ENCODE measurements at places on chromosomes 1 and 21.

DNA sequence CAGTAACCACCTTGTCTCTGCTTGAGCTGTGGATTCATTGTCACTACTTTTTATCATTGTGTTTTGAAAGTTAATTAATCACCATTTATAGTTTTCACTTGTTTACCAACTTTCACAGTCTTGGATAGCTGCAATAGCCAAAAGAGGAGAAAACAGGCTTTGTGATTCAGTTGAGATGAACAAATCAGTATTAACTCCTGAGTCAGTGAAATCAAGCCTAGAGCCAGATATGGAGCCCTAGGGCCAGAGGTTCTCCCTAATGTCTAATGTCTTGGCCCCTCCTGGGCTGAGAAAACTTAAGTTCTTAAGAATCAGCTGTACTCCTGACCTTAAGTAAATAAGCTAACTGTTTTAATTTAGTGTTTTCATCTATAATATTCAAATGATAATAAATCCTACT is 228.8 kb downstream of the DNM3 start:
- no peak for DNase-seq

GRCh38 chr1:147892216-147892615 is 10.4 kb upstream of the GJA8 start:
- no peak for DNase-seq

- no peak for DNase-seq
Observed at GRCh38 chr21:27480841-27481261, 514.0 kb upstream of the ADAMTS5 start.

GRCh38 chr1:113118266-113118665 is 45.3 kb downstream of the LRIG2 start:
- DNase-seq, result no peak

- DNase-seq, result no peak
Observed at GRCh38 chr1:44566281-44567046, 107.8 kb downstream of the TMEM53 start.

DNA sequence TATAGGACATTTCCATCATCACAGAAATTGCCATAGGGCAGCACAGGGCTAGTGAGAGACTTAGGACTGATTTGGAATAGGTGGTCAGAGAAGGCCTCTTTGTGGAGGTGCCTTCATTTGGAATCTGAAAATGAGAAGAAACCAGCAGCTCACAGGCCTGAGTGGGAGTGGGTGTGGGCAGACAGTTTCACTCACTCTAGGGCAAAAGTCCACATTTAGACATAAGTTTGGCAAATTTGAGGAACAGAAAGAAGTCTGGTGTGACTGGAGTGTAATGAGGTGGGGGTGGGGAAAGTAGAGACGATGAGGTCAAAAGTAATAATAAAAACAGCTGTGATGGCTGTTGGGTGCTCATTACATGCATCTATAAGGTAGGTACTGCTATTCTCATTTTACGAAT is 22.4 kb upstream of the BCAR3 start:
- no peak for DNase-seq

DNA sequence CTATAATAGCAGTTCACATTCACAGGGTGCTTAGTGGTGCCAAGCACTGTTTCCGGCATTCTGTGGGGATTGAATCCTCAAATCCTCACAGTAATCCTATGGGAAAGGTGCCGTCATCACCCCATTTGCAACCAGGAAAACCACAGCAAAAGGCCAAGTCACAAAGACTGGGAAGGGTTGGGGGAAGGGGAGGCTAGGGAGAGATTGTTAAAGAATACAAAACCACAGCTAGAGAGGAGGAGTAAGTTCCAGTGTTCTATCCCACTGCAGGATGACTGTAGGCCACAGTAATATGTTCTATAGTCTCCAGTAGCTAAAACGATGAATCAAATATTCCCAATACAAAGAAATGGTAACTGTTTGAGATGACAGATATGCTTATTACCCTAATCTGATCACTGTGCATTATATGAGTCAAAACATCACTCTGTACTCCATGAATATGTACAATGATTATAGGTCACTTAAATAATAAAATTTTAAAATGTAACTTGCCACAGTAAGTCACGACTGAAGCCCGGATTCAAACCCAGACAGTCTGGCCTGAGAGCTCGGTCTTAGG is 256.8 kb downstream of the TOMM20 start:
- DNase-seq, result no peak

DNA sequence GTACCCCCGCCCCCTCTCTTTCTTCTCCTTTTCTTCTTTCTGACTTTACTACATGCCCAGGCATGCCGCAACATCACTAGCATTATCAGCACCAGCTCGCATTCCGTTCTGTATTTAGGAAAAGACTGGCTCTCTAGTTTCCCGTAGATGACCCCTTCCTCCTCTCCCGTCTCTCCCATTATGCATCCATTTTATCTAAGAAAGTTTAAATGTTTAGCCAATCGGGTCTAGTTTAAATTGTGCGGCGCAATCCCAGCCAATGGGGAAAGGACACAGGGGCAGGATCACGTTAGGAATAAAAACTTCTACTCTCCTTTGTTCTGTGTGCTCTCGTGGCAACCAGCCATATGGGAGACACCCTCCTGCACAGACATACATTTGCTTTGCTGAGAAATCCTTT is 2.3 kb upstream of the KRTAP10-7 start:
- no peak for DNase-seq

DNA sequence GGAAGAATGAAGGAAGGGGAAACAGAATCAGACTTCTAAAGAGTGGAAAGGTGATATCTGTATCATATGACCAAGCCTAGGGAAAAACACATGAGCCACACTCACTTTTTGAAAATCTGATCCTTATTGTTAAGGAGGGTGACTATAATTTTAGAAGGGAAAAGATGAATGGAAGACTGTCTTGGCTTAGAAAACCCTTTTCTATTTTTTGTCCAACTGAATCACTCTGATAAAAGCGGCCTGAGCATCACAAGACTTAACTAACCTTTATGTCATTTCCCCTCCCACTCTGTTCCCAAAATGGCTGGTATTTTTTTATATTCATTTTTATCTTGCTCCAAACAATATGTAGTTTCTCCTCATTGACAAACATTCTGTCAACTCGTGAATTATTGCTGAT is 169.8 kb downstream of the C1orf21 start:
- no peak for DNase-seq

DNA sequence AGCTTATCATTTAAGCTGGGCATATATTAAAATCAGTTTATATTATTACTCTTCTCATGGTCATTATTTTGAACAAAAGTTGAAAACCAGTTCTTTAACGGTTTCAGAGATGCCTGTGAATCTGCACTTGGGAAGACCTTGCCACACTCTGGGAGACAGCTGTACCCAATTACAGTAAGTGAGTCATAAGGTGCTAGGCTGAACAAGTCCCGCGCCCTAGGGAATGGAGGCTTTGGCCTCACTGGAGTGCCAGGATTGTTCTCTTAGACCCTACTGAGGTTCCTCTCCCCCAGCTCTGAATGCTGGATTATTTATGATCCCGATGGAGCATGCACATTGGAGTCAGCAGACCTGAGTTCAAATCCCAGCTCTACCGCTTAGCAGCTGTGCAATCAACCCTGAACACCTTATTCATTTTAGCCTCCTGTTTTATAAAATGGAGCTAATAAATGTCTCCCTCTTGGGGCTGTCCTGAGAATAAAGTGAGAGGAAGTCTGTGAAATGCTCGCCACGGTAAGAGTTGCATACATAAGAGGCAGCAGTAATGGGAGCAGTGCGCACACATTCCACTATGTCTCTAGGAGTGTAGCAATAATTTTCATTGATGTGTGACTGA is 266.2 kb downstream of the FOXD2 start:
- no peak for DNase-seq

DNA sequence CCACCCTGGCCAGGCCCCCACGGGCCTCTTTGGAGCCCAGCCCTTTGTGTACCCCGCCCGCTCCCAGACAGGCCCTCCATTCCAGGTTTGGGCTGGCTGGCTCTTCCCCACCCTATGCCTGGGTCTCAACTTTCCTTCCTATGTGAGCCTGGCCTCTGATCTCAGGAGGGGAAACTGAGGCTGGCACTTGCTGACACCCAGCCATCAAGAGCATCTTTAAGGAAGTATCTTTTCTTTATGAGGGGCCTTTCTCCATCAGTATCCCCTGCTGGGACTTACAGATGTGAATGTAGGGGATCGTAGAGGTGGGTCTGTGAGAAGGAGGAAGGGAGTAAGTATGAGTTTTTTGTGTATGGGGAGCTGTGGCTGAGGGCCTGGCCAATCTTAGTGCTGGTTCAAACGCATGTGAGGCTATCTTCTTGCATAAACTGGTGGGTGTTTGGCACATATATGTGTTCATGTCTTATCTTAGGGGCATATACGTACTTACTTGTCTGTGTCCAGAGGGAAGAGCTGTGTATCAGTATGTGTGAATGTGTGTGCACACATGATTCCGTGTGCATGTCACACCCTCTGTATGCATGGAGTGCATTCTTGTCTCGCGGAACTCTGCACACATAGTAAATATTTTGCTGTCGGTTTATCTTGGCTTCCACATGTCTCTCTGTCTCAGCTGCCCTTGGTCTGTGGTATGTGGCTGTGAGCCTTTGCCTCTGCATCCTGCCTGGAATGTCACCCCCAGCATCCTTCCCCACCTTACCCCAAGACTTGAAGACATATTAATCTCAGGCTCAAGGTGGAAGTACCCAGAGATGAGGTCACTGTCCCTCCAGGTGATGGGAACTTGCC is 5.4 kb downstream of the NECTIN4 start:
- no peak for DNase-seq

- DNase-seq, result no peak
Observed at GRCh38 chr1:76428028-76428427, 353.5 kb downstream of the ST6GALNAC3 start.

DNA sequence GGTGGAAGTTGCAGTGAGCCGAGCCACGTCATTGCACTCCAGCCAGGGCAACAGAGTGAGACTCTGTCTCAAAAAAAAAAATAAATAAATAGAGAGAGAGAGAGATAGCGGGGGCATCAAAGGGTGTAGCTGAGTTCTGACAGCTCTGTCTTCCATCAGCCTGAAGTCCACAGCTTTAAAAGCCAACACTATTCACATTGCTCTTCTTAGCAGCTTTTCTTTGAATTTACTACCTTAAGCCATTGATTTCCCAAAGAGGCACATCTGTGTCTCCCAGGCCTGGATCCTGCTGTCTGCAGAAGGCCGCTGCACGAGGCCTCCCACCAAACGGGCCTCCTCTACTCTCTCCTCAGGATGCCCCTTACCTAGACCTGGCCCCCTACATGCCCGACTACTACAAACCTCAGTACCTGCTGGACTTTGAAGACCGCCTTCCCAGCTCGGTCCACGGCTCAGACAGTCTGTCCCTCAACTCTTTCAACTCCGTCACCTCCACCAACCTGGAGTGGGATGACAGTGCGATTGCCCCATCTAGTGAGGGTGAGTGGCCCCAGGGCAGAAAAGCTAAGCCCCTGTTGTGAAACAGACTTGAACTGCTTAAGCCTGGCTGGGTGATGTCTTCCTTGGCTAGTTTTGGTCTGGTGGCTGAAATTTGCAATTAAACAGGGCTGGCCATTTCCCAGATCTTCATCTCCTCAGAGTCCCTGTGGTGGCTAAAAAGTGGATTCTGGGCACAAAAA is 16.5 kb upstream of the SLC25A34 start:
- peak; percentile 37 for DNase-seq

DNA sequence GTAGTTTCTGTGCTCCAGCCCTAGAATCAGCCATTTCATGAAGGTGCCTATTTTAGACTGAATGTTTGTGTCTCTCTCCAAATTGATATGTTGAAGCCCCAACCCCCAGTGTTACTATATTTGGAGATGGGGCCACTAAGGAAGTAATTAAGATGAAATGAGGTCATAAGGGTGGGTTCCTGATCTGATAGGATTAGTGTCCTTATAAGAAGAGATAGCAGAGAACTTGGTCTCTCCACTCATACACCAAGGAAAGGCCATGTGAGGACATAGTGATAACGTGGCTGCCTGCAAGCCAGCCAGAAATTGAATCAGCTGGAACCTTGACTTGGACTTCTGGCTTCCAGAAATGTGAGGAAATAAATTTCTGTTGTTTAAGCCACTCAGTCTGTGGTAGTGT is 12.3 kb downstream of the RAVER2 start:
- no peak for DNase-seq

DNA sequence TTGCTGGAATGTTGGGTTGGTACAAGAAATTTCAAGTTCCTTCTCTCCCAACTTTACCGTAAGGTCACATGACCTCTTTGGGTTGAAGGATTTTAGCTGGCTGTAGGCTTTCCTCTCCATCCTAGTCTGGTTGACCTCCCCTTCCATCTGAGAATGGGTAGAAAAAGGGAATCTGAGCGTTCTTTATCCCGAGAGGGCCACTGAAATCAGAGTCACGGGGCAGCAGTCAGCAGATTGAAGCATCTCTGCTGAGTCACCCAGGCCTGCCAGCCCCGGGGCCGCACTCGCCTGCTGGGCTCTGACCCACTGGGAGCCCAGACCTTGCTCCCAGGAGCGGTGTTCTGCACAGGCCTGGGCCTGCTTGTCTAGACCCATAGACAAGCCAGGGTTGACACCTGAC is 31.0 kb downstream of the TMCC2 start:
- no peak for DNase-seq

Data from HL-60 (cell line).